Stimulated activated CD8-positive, alpha-beta memory T cell treated with anti-CD3 and anti-CD28 coated beads, Interleukin-7, amount 100 ng/mL, for 24 hours (primary cell): ENCODE measurements at places on chromosomes 1 and 21.

DNA sequence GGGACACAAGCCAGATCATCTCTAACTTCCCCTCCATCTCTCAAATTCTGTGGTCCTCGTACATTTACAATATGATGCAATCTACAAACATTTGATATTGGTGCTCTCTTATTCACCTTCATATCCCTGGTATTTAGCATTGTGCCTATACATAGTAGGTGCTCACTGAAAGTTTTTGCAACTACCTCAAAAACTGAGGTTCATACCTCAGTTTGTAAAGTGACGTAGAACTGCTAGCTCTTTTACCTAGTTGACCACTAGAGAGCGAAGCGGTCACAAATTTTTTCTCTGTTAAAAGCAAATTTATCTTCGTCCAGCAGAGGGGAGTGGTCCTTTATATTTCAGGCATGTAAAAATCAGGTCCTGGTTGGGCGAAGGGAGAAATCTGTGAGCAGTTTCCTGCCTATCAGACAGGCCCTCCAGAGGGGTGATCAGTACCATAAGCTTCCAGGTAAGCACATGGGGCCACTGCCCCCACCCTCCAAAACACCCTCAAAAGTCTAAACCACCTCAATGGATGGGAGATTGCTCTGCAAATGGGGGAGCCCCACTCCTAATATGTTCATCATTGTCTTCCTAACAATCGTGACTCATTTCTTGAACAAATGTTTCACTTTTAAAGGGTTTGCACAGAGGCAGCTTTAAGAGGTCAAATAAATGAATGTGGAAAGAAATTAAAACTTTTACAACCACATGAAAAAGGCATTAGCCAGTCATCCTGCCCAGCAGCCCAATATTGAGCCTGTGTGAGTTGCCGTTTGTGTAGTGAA lies 10.6 kb upstream of the HLCS start:
- DNase-seq = no peak

- DNase-seq = no peak
Measured at GRCh38 chr1:160127865-160128523, 12.4 kb downstream of the ATP1A2 start.

DNA sequence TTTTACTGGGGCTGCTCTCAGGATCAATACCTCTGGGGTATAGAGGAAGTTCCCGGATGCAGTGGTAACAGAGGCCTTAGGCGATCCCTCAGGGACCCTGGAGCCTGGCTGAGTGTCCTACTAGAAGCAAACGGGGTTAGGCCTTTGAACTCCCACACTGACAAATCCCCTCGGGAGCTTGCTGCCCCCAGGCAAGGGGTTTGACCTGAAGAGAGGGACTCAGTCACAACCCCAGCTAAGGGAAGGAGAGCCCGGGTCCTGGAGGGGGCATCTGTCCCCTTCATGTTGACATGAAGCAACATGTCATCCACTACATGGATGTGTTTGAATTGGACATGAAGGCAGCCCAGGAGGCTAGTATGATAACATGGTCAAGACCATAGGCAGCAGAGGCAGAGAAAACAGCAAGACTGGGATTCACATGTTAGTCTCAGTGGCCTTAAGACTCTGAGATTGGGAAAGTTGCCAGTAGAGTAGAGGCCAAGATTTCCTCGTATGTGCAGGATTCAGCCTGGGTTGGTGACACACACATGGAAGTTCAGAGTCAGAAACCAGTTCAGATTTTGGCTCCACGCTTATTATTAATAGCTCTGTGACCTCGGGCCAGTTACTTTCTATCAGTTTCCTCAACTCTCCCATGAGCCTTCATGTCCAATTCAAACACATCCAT lies 101.5 kb downstream of the KCNN3 start:
- DNase-seq = no peak

GRCh38 chr1:180974236-180974635 lies 48.4 kb downstream of the STX6 start:
- DNase-seq = no peak

- no peak for DNase-seq
Measured at GRCh38 chr21:25878344-25878743, 143.6 kb downstream of the GABPA start.

DNA sequence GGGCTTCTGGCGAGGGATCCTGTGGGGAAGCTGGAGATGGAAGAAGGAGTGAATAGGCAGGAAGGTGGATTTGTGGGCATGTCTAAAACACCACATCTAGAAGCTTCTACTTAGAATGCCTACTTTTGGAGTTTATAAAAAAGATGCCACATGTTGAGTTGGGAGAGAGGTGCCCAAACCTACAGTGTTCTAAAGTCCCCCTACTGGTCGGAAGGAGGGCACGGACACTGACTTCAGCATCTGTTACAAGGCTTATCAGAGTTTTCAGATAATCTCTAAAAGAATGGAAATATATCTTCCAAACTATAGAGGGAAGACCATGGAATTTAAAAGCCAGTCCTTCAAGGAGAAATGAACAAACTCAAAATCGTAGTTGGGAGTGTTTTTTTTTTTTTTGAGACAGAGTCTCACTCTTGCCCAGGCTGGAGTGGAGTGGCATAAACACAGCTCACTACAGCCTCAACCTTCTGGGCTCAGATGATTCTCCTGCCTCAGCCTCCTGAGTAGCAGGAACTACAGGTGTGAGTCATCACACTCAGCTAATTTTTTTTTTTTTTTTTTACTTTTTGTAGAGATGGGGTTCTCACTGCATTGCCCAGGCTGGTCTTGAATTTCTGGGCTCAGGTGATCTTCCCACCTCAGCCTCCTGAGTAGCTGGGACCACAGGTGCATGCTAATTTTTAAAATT lies 14.8 kb downstream of the IBA57 start:
- DNase-seq = no peak

GRCh38 chr1:58158506-58159433 lies 387.8 kb downstream of the OMA1 start:
- DNase-seq = no peak
